NCI-H82 (cell line): ENCODE measurements at places on chromosomes 1 and 21.
A peak's percentile ranks its signal among the peaks of the same experiment; 100 is the strongest.

GRCh38 chr1:75969550-75969949, 37.3 kb upstream of the ASB17 start:
- DNase-seq = no peak

GRCh38 chr1:18700530-18700929, 69.9 kb downstream of the PAX7 start:
- no peak for DNase-seq

- no peak for DNase-seq
These were observed 43.2 kb downstream of the ANKRD13C start for GRCh38 chr1:70311369-70311768.

GRCh38 chr1:24793447-24794129, 48.3 kb downstream of the CLIC4 start:
- no peak for DNase-seq

GRCh38 chr1:156658496-156658895, 16.6 kb downstream of the BCAN start:
- no peak for DNase-seq

DNA sequence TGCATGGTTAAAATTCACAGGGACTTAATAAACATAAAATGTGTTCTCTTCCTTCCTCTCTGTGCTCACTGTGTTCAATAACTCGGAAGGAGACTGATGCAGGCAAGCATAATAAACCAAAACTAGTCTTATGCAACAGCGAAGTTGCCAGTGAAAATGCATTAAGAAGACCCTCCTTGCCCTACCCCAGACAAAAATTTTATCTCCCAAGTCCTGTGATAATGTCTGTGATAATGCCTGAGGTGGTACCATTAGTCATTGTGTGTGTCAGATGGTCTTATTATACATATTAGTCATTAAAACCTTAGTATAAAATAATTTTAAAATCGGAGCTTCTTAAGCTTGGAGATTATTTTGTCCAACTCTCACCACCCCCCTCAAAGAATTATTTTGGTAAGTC, 97.8 kb downstream of the NGF start:
- no peak for DNase-seq

DNA sequence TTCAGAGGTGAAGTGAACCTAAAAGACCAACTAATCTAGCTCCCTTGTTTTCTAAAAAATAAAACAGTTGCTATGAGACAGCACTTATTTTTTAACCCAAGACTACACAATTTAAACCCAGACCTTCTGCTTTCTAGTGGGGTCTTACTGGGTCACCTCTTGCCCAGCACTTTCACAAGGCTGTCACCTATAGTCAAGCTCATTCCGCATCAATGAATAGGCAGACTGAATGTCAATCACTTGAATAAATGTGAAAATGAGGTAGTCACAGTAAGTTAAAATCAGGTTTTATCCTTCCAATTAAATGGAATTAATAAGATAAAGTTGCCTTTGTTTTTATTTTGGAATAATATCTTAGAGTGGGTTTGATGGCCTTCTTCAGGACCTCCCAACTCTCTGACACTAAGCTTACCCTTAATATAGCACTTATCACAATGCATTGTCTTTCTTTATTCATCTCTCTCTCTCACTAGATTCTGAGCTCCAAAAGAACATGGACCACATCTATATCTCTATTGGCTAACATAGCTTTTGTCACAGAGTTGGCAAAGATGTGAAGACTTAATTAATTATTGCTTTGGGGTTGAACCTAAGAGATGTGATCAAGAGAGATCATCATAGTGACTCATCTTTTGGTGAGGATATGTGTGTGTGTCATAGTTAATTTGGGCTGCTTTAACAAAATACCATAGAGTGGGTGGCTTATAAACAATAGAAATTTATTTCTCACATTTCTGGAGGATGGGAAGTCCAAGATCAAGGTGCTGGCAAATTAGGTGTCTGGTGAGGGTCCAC, 248.7 kb upstream of the DAB1 start:
- DNase-seq = no peak

DNA sequence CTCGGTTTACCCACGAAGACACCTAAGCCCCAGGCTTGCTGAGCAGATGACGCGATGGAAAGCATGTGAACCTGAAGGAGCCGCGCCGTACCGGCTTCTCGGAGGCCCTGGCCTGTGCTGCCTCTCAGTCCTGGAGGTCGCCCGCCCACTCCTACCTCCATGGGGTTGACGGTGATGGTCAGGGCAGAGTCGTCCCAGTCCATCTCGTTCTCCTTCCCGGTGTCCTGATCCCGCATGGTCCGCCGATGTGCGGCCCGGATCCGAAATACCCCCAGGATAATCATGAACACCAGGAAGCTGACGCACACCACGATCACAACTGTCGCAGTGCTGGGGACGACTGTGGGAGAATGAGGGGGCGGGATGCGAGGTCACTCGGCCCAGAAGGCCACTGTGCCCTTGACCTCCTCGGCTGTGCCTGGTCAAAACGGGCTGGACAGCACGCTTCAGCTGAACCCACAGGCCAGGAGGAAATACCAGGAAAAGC, 79.6 kb downstream of the PIK3CD start:
- DNase-seq = no peak

- DNase-seq = no peak
These were observed 26.2 kb downstream of the RGS7 start for GRCh38 chr1:241330619-241331327.

DNA sequence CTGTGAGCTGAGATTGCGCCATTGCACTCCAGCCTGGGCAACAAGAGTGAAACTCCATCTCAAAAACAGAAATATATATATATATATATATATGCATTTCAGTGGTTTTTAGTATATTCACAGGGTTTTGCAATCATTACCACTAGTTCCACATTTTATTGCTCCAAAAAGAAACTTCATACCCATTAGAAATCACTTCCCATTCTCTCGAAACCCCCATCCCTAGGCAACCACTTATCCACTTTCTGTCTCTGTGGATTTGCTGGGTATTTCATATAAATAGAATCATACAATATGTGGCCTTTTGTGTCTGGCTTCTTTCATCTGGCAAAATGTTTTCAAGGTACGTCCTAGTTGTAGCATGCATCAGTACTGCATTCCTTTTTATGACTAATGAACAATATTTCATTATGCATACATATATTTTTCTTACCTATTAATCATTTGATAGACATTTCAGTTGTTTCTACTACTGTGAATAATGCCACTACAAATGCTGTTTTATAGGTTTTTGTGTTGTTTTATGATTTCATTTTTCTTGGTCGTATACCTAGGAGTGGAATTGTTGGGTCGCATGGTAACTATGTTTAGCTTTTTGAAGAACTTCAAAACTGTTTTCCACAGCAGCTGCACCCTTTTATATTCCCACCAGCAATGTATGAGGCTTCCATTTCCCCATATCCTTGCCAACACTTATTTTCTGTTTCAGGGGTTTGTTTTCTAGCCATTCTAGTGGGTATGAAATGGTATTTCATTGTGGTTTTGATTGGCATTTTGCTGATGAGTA, 95.9 kb downstream of the PHTF1 start:
- no peak for DNase-seq

DNA sequence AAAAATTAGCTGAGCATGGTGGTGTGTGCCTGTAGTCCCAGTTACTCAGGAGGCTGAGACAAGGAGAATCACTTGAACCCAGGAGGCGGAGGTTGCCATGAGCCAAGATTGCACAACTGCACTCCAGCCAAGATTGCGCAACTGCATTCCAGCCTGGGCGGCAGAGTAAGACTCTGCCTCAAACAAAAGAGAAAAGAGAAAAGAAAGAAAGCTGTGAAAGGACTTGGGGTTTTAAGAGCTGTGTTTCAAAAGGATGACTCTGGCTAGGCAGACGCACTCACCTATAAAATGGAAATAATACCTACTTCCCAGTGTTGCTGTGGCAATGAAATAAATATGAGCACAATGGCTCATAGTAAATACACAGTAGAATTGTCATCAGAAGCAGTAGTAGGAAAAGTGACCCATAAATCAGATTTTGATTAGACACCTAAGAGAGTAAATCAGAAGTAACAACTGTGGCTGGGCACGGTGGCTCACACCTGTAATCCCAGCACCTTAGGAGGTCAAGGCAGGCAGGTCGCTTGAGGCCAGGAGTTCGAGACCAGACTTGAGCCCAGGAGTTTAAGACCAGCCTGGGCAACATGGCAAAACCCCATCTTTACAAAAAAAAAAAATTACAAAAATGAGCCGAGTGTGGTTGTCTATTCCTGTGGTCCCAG, 45.9 kb upstream of the PUM1 start:
- DNase-seq = no peak

DNA sequence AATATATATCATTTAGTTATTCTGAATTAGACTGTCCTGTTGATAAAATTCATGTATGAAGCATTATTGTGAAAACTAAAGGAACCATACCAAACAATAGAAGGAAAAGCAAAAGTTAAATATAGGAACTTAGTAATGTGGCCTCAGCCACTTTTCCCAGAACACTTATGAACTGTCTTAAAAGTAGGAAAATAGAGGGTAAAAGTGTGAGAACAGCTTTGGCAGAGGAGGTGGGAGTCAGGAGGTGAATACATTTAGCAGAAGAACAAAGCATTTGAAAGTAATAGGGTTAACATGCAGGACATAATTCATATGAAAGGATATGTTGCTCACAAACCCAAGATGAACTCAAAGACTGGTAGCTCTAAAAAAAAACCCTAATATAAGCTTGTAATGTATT, 121.9 kb downstream of the KCNT2 start:
- no peak for DNase-seq

DNA sequence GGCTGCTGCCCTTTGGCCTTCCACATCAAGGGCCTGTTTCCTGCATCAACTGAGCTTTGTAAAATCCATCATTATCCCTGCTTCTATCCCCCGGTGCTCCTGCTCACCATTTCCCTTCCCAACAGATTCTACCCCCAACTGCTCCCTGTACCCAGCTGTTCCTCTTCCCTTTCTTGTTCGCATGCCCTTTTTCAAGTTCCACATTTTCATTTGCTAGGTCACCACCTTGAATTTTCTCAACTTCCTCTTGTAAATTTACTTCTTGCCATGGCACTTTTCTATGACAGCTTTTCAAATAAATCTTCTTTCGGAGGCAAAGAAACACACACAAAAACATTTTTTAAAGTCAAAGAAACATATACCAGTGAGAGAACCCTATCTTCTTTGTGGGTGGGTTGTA, 330.5 kb upstream of the ADGRL2 start:
- no peak for DNase-seq

DNA sequence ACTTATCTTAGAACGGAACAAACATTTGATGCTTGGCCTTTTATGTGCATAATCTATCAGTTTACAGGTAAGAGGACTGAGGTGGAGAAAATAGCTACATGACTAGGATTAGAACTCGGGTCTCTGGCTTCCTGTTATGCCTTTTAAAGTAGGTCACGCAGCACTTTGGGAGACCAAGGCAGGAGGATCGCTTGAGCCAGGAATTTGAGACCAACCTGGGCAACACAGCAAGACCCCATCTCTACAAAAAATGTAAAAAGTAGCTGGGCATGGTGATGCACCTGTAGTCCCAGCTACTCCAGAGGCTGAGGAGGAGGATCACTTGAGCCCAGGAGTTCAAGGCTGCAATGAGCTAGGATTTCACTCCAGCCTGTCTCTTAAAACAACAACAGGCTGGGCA, 81.9 kb upstream of the AKT3 start:
- DNase-seq = no peak

- no peak for DNase-seq
These were observed 2.1 kb downstream of the SLAMF8 start for GRCh38 chr1:159828581-159829272.

- DNase-seq = peak; percentile 70
These were observed 618 bp downstream of the TRAPPC10 start for GRCh38 chr21:44012474-44013379.

- no peak for DNase-seq
These were observed 166.8 kb downstream of the ZNF281 start for GRCh38 chr1:200243042-200243437.

DNA sequence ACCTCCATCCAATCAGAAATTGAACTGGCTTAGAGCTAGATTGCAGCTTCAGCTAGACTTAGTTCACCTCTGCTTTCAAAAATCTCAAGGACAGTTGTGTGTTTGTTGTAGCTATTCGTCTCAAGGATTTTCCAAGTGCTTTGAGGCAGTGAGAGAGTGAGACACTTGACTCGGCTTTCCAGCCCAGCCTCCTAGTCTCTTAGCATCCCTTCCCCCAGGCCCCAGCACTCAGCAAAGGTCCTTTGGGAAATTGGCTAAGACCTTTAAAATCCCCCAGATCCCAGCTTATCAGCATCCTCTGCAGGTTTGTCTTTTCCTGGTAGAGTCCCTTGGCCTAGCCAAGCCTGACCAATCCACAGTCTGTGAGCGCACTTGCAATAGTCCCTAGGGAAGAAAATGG, 47.9 kb upstream of the PROX1 start:
- DNase-seq = peak; percentile 83
